ENCODE measurements at places on chromosomes 16 and 17.

DNA sequence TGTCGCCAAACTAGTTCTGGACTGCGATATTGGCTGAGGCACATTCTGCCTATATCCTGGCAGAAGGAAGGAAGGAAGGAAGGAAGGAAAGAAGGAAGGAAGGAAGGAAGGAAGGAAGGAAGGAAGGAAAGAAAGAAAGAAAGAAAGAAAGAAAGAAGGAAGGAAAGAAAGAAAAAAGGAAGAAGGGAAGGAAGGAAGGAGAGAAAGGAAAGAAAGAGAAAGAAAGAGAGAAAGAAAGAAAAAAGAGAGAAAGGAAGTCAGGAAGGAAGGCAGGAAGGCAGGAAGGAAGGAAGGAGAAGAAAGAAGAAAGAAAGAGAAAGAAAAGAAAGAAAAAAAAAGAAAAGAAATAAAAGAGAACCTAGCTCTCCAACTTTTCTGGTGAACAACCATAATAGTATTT, 587.1 kb downstream of the RBFOX1 start:
- DNase-seq: no peak

DNA sequence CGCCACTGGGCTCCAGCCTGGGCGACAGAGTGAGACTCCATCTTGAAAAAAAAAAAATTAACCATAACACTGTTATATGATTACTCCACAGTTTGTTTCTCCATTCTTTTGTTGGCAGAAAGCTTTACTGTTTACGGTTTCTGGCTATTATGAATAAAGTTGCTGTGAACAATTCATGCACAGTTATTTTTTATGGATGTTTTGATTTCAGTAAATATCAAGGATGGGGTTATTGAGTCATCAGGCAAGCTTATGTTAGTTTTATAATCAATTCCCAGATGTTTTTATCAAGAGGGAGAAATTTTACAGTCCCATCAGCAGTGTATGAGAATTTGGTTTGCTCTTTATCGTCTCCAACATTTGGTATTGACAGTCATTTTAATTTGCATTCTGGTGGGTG, 67.9 kb downstream of the TAOK1 start:
- DNase-seq: no peak

DNA sequence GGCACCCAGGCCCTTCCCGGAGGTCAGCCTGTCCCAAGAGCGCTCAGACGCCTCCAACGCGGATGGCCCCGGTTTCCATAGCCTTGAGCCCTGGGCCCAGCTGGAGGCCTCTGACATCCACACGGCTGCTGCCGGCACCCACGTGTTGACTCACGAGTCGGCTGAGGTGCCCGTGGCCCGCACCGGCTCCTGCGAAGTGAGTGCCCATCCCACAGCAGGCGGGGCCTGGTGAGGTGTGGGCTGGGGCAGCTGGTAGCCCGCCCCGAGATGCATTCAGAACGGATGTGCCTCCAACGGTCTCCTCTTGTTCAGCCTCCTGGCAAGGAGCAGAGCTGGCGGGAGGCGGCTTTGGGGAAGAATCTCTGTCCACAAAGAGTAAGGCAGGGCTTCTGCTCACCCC, 2.7 kb downstream of the WDR90 start:
- DNase-seq: no peak

DNA sequence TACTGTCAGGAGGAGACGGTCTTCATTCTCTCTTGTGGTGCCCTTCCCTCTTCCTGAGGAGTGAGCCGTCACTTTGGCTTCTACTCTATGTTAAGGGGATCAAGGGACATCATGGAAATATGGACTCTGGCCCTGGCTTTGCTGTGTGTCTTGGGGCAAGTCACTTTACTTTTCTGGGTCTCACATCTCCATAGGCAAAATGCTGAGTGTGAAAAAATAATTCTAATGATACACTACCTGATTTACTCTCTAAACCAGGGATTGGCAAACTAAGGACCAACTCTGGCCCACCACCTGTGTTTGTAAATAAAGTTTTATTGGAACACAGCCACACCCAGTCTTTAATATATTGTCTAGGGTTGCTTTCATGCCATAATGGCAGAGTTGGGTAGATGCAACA, 548.7 kb upstream of the CDH5 start:
- DNase-seq: no peak

- DNase-seq: no peak
Observed at GRCh38 chr16:75202069-75202590, 4.8 kb downstream of the CTRB2 start.

DNA sequence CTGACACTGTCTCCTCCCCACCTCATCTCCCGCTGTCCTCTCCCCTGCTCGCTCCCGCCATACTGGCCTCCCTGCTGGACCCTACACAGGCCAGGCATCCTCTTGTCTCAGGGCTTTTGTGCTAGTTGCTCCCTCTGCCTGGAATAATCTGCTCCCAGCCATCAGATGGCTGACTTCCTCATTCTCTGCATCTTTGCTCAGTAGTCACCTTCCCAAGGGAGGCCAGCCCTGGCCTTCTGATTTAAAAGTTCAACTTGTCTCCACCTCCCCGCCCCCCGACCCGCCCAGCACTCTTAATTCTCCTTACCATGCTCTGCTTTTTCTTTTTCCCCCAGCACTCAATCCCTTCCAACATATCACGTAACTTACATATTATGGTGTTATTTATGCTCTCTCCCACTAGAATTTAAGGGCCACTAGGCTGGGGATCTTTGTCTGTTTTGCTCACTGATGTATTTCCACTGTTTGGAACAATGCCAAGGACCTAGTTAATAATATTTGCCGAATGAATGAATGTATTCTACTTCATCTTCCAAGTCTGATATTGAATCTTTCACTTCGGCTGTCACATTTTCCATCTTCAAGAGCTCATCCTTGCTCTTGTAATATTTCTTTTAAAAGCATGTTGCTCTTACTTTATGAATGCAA, 178.3 kb downstream of the CDK5R1 start:
- no peak for DNase-seq

DNA sequence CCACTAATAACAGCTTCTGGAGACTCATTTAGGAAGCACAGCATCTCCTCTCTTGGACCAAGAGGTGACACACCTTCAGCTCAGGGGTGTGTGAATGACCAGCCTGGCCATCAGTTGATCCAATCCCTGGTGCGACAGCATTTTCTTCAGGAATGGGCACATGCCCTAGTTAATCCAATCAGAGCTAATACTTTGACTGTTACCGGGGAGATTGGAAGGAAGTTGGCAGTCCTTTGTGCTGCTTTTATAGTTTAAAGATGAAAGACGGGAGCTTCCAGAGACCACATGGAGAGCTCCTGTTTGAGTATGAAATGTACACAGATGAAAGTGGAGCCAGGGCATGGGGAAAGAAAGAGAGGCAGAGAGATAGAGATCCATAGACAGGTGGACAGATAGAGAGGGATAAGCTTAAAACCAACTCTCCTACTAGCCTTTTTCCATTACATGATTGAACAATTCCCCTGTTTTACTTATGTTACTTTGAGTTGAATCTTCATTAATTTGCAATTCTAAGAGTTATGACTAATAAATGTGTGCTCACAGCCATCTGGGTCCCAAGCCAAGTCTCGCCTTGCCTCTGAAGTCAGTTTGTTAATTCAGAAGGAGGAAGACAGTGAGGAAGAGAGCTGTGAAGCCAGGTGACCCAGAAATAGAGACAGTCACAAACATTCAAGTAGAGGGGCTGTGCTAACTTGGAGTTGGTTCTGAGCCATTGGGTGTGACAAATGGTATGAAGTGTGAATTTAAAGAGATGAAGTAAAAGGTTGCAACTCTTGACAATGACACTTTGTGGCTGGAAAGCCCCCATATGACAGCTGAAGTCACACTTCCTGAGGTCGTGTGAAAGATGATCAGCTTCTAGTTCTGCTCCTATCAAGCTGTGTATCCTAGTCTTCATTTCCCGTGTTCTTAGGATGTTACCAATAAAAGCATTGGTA, 120.0 kb upstream of the GOT2 start:
- DNase-seq: peak; percentile 38

DNA sequence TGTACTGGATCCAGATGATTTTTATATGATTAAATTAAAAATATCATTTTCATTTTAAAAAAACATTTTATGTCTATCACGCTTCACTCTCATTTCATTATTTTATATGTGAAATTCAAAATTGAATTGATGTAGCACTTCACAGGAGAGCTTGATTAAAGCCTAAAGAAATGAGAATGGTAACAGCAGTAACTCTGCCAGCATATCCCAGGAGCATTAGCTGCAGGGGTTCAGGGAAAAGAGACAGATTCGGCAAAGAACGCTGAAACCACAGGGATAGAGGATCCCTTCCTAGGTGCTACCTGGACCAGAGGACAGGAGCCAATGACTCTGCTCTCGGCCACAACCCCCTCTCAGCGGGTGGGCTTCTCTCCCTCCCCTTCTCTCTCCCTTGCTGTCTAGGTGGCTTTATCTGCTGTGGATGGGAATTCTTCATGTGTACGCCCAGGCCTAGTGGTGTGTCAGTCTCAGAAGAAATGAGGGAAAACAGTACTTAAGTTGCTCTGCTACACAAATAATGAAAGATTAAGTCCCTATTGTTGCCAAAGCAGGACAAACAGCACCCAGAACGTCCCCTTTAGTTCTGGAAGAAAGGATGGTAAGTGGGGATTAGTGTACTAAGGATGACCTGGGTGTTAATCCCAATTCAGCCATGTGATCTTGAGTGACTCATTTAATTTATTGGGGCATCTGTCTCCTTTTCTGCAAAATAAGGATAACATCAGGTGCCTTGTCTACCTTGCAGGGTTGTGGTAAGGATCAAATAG, 123.3 kb downstream of the CDK5R1 start:
- peak; percentile 19 for DNase-seq

DNA sequence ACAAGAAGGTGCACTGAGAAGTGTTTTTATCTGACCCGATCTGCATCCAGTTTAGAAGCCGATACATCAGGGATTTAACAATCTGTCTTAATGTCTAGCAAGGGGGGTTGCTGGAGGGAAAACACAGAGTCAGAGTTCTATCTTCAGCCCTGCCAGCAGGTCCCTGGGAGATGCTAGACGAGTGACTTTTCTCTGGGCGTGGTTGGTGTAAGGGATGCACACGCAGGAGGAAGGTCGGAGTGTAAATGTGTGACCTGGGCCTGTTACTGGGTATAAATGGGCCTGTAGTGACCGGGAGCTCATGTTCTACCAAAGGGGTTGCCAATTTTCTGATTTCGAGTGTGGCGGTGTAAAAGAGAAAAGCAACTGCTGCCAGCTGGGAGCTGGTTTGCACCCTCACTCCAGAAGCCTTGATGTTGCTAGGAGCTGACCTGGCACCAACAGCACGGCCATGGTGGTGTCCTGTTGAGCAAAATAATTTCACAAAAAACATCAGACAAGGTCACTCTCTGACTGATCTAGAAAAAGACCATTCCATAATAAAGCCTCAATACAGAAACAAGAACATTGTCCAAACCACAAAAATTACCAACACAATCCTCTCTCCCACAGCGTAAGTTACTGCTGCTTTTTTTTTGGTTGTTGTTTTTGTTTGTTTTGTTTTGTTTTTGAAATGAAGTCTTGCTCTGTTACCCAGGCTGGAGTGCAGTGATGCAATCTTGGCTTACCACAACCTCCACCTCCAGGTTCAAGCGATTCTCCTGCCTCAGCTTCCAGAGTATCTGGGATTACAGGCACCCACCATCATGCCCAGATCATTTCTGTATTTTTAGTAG, 1.3 kb upstream of the KCTD13 start:
- DNase-seq: no peak

DNA sequence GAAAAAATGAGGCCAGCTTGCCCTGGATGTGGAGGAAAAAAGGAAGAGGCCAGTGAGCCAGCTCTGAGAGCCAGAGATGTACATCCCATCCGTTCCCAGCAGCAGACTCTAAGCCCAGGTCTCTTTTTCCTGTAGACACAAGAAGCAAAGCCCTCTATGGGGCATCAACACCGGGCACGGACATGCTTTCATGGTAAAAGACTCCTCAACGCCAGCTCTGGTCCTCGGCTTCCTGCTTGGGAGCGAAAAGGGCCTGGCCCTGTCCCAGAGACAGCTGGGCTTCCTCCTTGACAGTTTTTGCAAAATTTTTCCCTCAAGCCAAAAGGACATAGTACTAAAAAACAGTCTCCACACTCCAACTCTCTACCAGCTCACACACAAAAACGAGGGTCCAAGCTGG, 27.1 kb downstream of the PELP1 start:
- DNase-seq: no peak

GRCh38 chr17:29642171-29642611, 19.5 kb upstream of the CORO6 start:
- DNase-seq: no peak

DNA sequence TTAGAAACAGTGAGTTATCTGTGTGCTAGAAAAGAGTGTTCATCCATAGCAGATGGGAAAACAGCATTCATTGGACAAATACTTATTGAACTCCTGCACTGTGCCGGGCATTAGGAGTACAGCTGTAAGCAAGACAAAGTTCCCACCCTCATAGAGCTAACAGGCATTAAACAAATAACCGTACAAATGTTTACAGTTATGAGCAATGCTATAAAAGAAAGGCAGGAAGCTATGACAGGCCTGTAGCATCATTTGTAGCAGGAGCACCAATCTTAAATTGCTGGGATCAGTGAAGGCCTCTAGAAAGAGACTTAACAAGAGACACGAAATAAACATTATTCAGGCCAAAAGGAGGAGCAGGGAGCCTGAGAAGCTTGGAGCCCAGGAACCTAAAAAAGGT, 15.6 kb downstream of the SDR42E1 start:
- no peak for DNase-seq

DNA sequence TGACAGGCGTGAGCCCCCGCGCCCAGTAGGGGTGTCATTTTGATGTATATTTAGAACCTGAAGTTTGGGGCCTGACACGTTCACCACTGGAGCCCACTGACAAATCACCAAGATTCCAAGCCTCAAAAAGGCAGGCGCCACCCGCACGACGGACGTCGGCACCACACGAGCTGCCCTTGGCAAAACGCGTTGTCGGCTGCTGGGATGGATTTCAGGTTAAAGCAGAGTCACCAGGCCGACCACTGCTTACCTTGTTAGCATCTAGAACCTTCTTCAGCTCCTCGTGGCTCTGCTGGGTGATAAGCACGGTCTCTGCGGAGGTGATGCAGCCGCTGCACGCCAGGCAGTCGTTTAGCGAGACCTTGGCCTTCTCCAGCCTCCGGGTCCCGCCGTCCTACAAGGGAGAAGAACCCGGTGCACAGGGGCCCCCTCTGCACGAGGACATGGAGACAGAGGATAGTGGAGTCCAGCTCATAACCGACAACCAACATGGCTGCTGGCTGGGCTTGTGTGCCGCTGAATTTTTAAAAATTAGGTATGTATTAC, 3.8 kb downstream of the CIAO3 start:
- no peak for DNase-seq

DNA sequence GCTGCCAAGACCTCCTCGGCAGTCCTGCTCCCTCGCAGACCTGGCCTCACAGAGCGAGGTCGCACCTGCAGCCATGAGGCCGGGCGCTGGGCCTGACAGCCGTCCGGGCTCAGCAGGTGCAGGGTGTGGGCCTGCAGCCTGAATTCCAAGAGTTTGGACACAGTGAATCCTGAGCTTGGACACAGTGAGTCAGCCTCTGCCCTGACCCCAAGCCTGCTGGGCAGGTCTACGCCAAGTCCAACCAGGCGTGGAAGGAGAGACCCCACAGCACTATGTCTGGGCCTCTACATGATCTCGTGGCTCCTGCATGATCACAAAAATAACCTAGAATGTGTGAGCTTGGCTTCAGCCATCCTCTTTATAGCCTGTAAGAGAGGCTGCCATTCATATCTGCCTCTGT, 121.0 kb downstream of the C16orf95 start:
- DNase-seq: no peak

- peak; percentile 77 for DNase-seq
Observed at GRCh38 chr17:30095507-30096244, 20.9 kb upstream of the NSRP1 start.

- DNase-seq: no peak
Observed at GRCh38 chr17:47716375-47716774, 16.7 kb upstream of the TBX21 start.
